ENCODE measurements at places on chromosomes 11 and 22.
A peak's percentile ranks its signal among the peaks of the same experiment; 100 is the strongest.

DNA sequence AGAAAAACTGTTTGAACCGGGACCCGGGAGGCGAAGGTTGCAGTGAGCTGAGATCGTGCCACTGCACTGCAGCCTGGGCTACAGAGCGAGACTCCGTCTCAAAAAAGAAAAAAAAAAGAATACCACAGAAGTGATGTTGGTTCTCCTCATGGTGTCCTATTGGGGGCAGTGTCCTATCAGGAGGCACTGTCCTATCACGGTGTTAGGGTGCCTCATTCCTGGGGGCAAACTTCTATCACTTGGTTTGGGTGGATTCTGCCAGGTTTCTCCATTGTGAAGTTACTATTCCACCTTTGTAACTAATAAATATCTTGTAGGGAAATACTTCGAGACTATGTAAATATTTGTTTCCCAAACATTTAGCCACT, 19.6 kb downstream of the PRR14L start:
- peak; percentile 40 for DNase-seq

GRCh38 chr22:29394931-29395581, 6.7 kb upstream of the AP1B1 start:
- peak; percentile 91 for DNase-seq

DNA sequence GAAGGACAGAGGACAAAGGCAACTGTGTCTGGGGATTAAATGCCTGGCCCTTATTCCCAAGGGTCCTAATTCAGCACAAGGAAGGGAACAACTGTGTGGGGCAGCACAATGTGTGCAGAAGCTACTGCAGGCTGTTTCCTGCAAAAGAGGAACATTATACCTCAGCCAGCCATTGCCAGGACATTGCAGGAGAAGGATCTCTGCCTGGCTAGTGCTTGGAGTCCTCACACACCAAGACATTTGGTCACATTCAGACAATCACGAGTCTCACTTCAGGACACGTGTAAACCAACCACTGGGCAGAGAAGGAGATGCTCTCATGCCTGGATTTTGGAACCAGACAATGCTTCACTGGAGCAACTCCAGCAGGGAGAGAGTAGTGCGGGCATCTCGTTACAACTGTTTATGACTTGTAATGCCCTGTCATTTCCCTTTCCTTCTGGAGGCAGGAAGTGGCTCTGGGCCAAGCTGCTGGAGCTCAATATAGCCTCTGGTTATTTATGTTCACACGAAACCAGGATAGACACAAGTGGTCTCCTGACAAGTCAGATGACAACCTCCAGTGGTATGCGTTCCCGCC, 23.9 kb upstream of the ZC3H12C start:
- peak; percentile 90 for DNase-seq

DNA sequence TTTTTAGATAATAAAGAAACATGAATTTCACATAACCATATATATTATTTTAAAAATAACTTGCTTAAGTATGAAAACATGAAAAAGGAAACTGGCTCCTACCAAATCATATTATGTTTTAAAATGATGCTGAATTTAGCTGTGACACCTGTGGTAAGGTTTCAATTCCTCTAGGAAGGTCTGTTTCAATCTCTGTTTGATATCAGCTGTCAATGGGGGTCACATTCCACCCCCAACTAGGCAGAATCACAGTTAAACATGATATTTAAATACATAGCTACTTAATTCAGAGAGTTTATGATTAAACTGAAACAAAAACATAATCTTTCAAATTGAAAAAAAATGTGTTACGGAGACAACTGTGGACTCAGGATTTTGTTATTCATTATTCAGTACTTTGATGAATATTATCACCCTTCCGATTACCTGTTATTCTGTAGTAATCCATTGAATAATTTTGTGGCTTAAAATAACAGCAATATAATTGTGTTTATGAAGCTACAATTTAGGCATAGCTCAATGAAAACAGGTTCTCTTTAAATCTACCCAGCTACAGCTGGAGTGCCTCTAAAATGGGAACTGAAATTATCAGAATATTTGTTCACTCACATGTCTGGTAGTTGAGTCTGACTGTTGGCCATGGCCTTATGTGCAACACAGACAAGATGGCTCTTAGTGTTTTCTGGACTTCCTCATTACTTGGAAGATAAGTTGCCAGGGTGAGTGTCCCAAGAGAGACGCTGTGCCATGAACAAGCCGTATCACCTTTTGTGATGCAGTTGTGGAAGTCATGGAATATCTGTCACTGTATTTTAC, 244.6 kb upstream of the ANO3 start:
- no peak for DNase-seq

DNA sequence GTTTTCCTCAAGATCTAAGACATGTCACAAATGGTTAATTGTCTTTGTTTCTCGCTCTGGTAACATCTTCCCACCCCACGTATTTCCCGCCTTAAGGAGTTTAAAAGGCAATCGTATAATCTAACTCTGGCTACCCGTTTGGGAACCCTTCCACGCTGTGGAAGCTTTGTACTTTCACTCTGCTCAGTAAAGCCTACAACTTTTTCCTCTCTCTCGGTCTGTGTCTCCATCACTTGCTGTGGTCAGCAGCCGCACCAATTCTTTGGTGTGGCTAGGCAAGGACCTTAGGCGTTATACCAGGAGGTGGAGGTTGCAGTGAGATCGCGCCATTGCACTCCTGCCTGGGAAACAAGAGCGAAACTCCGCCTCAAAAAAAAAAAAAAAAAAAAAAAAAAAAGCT, 1430.1 kb downstream of the LRRC4C start:
- no peak for DNase-seq

DNA sequence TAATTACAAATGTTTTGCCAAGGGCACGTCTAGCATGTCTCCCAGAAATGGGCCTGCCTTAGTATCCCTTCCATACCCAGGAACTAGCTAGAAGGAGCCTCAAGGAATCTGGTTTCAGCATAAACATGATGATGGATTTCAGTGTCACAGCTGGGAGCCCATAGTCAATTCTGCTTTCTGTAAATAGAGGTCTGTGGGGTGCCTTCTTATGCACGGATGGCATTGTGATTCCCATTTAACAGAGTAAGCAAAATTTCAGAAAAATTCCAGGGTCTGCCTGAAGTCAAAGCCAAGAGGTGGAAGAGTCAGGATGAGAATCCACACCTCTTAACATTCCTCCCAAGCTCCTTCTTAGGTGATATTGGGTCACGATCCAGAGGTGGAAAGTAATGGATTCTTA, 12.1 kb downstream of the DUSP18 start:
- no peak for DNase-seq

GRCh38 chr22:33684087-33684486, 236.2 kb downstream of the LARGE1 start:
- no peak for DNase-seq

GRCh38 chr11:121417055-121417551, 35.0 kb upstream of the SORL1 start:
- DNase-seq: peak; percentile 100

DNA sequence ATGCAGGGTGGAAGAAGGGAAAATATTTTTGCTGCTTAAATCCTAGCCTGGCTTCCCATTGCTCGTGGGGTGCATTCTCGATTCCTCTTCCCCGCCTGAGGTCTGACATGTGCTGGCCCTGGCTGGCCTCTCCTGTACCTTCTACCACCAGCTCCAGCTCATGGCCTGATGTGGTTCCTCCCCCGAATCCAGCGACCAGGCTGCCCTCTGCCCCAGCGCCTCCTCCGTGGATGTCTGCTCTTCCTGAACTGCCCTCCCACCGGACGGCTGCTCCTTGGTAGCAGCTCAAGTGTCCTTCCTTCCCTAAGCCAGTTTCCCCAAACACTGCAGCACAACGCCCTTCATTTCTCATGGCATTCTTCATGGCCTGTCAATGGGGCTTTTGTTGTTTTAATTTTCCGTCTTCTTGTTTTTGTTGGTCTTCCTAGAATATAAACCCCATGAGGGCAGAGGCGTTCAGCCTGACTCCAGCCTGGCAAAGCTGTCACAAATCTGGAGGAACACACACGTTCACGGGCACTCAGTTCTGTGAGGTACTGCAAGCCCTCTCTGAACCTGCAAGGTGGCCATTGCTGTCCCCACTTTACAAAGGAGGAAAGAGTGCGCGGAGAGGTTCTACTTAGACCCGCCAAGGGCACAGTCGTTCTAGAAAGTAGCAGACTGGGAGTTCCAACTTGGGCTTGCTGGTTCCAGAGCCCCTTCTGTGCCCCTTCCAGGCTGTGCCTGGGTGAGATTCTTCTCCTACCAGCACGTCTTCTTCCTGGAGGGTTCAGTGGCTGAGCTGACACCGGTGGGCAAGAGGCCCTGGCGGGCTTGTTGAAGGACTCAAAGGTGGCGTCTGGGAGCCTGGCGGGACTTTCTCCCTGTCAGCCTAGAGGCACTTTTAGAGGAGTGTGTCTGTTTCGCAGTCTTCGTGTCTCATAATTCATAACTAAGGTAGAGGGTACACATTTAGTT, 953 bp upstream of the LRP5 start:
- DNase-seq: no peak

- peak; percentile 84 for DNase-seq
Observed at GRCh38 chr11:2812371-2812991, 73.1 kb downstream of the CDKN1C start.

DNA sequence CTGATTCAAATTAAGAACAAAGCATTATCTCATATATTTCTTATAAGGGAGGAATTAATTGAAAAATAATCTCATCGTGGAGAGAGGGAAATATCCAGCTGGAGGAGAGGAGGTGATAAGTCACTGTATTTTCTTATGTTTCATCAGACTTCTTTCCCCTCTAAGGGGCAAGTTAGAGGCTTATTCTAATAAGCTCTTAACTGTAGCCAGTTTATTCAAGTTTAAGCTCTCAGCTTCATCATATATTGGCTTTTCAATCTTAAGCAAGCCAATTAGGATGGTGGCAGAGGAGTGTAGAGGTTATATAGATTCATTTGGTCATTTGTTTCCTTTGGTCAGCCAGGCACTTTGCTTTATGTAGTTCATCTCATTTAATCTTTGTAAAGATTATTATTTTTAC, 256.7 kb downstream of the GRM5 start:
- no peak for DNase-seq

- peak; percentile 87 for DNase-seq
Observed at GRCh38 chr22:25153961-25154666, 45.5 kb upstream of the CRYBB3 start.

DNA sequence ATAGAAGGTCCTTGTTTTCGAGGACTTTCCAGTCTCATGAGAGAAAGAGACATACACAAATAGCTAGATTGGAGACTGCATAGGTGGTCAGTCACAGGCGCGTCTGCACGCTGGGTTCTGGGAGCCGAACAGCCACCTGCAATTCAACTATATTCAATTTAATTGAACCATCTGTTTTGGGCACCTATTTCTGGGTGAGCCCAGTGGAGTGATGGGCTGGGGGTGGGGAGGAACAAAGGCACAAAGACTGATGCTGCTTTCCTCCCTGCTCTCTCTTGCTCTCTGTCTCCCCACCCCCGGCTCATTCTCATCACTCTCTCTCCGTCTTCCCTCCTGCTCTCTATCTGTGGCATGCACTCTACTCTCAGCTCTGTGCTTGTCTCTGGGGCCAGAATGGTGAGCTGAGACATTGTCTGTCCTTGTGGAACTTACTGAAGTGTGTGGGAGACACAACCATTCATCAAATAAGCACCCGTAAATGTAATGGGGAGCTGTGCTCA, 48.1 kb upstream of the B3GAT1 start:
- DNase-seq: no peak

Measured in hematopoietic multipotent progenitor cell treated with erythropoietin and hydrocortisone succinate and interleukin-3 and kit ligand, for 4 days (in vitro differentiated cells).